ENCODE measurements at places on chromosomes 3 and 15. TPM values are rescaled to one million over a fixed set of nuclear protein-coding genes. Genes with fewer than 3 reads are reported as not detected.

Gene SPSB4
- 0.35 TPM for total RNA-seq

Gene SNTN
- total RNA-seq: not detected

Gene ST6GAL1
- total RNA-seq: 410 TPM

DNA sequence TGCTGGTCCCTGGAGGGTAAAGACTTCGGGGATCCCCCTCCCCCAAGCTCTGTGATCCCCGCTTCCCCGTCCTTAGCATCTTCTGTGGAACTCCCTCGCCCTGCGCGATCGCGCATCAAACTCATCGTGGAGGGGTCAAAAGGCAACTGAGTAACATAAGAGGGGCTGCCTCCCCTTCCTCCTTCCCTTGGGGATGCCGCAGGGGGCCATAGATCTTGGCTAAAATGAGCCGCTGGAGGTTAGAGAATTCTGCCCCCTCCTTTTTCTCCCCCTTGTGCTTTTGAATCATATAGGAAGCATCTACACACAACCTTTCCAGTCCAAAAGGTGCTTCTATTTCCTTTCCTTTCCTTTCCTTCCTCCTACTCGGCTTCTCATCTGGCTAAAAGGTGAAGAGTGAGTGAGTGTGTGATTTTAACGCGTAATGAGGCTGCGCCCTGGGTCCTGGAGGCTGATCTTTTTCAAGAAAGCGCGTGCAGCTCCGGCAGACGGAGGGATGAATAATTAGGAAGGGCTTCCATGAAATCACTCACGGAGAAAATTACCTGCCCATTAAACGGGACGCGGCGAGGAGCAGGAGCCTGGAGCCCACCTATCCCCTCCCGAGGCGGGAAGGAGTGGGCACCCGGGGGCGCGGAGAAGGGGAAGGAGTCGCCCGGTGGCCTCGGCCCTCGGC is 831 bp upstream of the ROBO2 start:
- no peak for DNase-seq

- no peak for DNase-seq
Measured at GRCh38 chr3:184366619-184367289, 5.2 kb downstream of the POLR2H start.

DNA sequence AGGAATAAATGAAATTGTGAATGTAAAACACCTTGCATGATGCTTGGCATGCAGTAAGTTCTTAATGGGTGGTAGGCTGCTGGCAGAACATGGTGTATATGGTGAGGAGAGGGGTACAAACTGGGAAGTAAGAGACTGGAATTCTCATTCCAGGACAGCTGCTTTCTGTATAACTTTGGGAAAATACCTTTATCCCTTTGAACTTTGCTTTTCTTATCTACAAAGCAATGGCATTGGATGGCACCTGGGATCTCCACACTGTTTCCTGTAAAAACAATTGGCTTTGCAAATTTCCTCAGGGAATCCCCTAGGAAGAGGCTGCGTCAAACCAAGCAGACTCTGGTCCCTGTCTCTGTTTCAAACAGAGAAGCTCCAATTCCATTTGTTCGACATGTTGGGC is 100.7 kb upstream of the SLC4A7 start:
- DNase-seq: no peak

GRCh38 chr3:185308126-185308754 is 54.4 kb upstream of the EHHADH start:
- no peak for DNase-seq

GRCh38 chr3:52067526-52067925 is 11.2 kb upstream of the DUSP7 start:
- no peak for DNase-seq

DNA sequence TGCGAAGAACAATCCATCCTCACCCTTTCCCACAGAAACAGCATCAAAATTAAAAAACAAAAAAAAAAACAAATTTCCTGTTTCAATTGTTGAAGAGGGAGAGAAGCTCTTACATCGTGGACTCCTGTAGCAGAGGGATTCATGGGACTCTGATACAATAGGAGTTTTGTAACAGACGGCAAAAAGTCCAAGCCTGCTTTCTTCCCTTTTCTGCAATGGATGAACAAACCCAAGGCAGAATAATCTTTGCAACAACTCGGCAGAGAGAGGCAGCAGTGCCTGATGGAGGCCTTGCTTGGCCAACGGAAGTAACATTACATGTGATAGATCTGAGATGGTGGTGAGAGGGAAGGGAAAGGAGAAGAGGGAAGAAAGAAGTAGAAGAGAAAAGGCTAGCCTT is 26.9 kb downstream of the CCR4 start:
- DNase-seq: no peak

Data from left lobe of liver (tissue), 2 donors.